ENCODE measurements at places on chromosomes 4 and X. TPM values are rescaled to one million over a fixed set of nuclear protein-coding genes. Genes with fewer than 3 reads are reported as not detected.
A peak's percentile ranks its signal among the peaks of the same experiment; 100 is the strongest.

The RENBP gene
- total RNA-seq: 11.8 TPM

The TCEAL6 gene
- not detected for total RNA-seq

The MTMR8 gene
- total RNA-seq: 4.0 TPM

DNA sequence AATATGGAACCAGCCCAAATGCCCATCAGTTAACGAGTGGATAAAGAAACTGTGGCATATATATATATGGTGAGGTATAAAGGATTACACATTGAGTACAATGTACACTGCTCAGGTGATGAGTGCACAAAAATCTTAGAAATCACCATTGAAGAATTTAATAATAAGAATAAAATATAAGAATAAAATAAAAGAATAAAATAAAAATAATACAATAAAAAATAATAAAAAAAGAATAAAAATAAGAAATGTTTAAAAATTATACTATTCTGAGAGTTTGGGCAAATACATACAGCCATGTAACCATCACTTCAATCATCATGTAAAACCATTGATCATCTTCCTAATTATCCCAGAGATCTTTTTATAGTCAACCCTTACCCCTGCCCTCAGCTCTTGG, 173.5 kb downstream of the AWAT2 start:
- DNase-seq: no peak

- no peak for DNase-seq
Observed at GRCh38 chrX:39734174-39734776, 363.5 kb downstream of the BCOR start.

GRCh38 chrX:68462197-68462596, 28.9 kb upstream of the OPHN1 start:
- DNase-seq: no peak

DNA sequence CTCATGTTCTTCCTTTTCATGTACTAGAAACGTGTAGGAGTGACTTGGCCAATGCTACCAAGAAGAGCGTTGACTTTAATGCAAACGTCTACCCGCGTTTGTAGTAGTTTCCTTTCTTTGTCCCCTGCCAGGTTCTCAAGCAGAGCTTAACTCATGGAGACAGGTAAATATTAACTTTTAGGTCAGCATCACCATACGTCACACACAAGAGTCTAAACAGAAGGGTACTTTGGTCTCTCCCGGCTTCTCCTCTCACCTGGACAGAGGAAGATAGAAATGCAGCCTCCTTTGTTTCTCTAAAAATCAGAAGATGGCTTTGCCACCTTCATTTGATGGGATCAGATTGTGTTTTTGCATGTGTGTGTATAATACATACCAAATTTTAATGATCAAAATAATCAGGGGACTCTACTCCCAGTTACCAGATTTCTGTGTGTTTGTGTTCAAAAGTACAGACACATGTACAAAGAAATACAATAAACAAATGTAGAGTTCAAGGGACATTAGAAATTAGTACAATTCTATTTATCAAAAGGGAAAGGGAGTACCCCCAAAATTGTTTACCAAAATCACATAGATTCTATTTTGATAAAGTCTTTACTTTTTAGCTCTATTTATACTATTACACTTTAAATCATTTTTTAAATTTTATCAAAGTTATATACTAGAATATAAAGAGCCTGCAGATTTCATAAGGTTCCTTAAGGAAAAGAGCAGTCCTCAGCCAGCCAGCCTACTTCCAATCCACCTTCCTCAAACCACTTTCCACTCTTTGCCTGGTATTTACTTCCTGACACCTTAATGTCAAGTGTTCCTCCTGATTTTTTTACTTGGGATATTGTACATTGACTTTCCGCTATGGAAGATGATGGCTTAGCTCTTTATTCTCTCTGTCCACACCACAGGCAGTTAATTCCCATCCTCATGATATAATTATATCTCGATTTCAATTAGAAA, 195.5 kb downstream of the RELL1 start:
- DNase-seq: no peak

DNA sequence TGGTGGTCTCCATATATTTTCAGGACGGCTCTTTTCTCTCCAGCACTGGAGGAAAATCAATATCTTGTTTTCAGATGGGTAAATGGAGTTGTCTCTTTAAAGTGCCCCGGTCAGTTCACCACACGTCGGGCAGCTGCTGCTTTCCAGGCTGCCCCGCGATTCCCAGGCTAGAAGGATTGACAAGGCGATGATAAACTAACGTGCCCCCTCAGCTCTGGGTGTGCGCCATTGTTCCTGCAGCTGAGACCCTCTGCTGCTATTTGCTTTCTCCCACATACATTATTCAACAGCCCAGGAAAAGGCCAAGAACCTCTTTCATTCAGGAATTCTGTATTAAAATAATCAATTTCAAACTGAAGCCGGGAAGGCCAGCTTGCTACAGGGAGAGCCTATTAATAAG, 254.5 kb downstream of the SOX3 start:
- DNase-seq: peak; percentile 32

DNA sequence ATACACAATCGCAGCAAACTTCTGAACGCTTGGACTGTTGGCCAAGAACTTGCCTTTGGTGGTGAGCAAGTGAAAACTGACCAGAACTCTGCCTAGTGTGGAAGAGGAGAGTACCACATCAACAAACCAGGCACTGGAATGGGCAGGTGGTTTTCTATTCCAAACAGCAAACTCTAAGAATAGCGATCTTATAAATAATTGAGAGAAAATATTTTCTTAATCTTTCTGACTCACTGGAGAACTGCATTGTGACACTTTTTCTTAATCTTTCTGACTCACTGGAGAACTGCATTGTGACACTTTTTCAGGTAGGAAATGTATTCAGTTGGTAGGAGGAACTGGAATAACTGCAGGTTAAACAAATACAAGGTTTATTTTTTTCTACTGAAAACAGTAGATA, 57.0 kb upstream of the SORBS2 start:
- DNase-seq: no peak

DNA sequence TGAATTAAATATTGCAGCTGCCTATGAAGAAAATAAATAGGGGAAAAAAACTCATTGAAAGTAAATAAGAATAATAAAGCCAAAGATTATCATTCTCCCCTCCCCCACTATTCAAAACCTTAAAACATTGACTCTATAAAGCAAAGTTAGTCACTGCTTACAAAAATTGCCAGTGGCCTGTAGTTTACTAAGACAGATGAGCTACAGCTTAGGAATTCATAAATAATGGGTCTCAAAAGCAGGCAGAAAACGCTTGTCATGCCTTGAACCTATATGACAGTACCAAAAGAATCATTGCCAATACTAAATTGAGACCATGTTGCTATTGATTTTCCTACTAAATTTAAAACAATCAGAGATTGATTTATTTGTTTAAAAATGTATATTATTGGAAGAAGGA, 78.9 kb downstream of the SLC10A7 start:
- DNase-seq: no peak

Measured in neural crest cell (in vitro differentiated cells).